ENCODE measurements at places on chromosomes 6 and 20.
A peak's percentile ranks its signal among the peaks of the same experiment; 100 is the strongest.

DNA sequence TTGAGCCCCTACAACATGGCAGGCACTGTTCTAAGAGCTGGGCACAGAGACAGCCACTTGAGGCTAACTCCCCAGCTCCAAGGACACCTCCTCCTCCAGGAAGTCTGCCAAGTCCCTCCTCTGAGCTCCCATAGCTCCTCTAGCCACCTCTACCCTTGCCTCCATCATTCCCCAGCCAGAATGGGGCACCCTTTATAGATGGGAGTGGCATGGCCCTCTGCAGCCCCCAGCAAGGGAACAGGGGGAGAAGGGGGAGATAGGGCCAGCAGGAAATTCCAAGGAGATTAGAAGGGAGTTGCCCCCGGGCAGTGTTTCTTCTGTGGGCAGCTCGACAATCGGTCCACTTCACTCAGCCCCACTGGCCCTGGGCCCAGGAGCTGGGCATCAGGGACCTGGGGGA, 19.7 kb upstream of the TLDC2 start:
- no peak overlapping the region for H3K27ac ChIP-seq
- no peak overlapping the region for H3K4me3 ChIP-seq
- no peak for DNase-seq
- H3K36me3 ChIP-seq, result peaks cover 7% of the 10 kb centered on the region
- peaks cover 69% of the 10 kb centered on the region for H3K4me1 ChIP-seq

DNA sequence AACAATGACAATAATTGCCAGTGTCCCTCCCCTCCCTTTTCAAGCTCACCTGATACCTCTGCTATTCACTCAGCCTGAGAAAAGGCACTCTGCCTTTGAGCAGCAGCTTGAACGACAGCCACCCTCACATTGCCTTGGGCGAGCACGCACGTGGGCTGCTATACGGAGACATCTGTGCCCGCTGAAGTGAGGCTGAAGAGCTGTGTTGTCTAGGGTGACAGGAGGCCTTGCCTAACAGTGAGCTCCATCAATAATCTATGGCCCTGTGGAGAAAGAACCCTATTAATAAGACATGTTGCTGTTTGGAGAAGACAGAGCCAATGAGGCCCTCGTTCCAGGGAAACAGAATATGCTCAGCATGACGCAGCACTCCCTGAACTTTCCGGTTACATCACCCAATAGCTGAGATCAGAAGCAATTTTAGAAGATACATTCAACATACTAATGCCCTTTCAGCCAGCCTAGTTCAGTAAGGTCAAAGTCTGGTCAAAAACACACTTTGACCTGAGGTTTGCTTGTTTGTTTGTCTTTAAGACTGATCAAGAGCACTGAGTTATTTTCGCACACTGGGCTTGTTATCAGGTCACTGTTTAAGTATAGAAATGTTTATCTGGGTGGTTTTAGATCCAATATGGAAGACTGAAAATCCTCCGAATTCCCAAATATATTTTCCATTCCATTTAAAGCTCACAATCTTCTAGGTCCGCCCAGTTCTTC, 30.6 kb downstream of the RBM24 start:
- no peaks in the 10 kb centered on the region for H3K4me1 ChIP-seq
- DNase-seq, result no peak

DNA sequence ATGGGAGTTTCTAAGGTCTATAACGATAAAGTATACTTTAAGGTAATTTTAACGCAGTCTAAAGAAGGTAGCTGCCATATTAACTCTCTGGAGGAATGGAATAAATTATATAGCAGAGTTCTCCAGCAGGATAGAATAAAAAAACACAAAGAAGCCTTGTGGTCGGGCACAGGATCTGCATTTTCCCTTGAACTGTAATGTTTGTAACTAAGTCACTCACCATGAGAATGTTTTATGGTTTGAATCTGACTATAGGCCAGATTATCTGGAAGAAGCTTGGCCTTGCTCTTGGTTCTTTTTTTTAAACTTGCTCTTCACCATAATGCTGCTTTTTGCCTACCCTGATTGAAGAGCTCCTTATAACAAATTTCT, 238.8 kb upstream of the NOX3 start:
- H3K36me3 ChIP-seq, result no peaks in the 10 kb centered on the region
- H3K27me3 ChIP-seq, result no peaks in the 10 kb centered on the region
- DNase-seq, result no peak
- no peaks in the 10 kb centered on the region for H3K4me1 ChIP-seq

DNA sequence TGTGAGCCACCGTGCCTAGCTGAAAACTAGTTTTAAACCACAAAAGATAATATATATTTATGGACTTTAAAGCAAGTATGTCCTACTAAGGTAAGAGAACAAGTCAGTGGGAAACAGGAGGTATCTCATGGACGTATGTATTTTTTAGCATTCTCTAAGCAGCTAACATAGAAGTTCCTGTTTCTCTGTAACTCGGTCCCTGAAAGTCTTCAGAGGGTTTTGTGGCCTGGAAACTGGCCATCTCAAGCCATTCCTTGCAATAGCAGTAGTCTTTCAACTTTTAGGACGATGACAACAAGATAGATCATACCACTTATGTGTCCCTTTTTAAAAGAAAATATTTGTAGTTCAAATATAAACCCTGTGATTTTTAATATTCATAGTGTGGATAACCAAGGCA, 95.6 kb upstream of the RALGAPA2 start:
- no peak overlapping the region for H3K27ac ChIP-seq
- no peaks in the 10 kb centered on the region for H3K36me3 ChIP-seq
- no peaks in the 10 kb centered on the region for H3K4me1 ChIP-seq
- no peak for DNase-seq
- H3K27me3 ChIP-seq, result peaks cover 2% of the 10 kb centered on the region

GRCh38 chr6:124470803-124471202, 491.4 kb upstream of the RNF217 start:
- no peak overlapping the region for H3K4me3 ChIP-seq
- H3K36me3 ChIP-seq, result no peaks in the 10 kb centered on the region
- H3K4me1 ChIP-seq, result no peaks in the 10 kb centered on the region
- H3K27me3 ChIP-seq, result no peaks in the 10 kb centered on the region
- no peak for DNase-seq

DNA sequence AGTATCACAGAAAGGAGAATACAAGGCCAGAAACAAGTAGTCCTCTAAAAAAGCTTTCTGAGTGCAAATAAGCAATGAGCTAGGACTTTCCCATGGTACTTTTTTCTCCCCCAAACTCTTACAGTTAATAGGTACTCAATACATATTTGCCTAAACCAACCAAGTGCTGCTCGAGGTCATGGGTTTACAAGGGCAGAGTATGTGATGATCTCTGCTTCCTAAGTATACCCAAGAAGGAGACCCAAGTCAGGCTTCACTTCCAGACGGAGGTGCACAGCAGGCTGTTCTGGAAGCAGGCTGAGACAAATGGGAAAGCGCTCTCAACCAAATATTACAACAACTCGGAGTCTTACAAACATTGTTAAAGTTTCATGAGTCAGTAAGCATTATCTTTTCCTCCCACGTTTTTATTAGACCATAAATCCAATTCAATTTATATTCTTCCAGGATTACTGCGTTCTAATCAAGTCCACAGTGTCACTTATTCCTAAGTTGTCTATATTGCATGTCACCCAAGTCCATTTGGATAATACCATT, 8.1 kb downstream of the FYN start:
- H3K4me1 ChIP-seq, result peaks cover 23% of the 10 kb centered on the region
- no peak for DNase-seq
- H3K4me3 ChIP-seq, result no peak overlapping the region
- H3K27ac ChIP-seq, result no peak overlapping the region

GRCh38 chr6:38638941-38639497, 710 bp downstream of the BTBD9 start:
- H3K4me1 ChIP-seq, result peaks cover 35% of the 10 kb centered on the region
- peak; percentile 56 for DNase-seq
- peaks cover 2% of the 10 kb centered on the region for H3K36me3 ChIP-seq
- peak overlapping the region; percentile 96 for H3K27ac ChIP-seq
- peak overlapping the region; percentile 89 for H3K4me3 ChIP-seq

DNA sequence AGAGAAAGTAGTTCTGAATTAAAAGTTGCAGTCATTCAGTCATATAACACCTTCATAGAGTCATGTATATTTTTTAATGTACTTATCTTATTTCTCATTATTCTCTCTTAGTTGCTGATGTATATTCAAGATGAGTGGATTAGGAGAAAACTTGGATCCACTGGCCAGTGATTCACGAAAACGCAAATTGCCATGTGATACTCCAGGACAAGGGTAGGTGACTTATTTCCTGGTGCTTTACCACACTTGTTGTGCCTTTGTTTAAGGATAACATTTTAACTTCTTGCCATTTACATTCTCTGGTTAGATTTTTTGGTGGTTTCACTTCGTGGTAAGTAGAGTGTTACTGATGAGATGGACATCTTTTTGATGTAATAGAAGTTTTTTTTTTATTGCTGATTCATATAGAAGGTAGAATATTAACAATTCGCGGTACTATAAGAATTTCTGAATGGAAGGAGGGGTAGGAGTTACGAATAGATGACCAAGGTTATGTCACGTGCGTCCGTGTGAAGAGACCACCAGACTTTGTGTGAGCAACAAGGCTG, 120.5 kb downstream of the NCOA3 start:
- H3K27me3 ChIP-seq, result no peaks in the 10 kb centered on the region
- peak overlapping the region; percentile 41 for H3K27ac ChIP-seq
- peaks cover 19% of the 10 kb centered on the region for H3K36me3 ChIP-seq
- DNase-seq, result no peak
- peaks cover 19% of the 10 kb centered on the region for H3K4me1 ChIP-seq

DNA sequence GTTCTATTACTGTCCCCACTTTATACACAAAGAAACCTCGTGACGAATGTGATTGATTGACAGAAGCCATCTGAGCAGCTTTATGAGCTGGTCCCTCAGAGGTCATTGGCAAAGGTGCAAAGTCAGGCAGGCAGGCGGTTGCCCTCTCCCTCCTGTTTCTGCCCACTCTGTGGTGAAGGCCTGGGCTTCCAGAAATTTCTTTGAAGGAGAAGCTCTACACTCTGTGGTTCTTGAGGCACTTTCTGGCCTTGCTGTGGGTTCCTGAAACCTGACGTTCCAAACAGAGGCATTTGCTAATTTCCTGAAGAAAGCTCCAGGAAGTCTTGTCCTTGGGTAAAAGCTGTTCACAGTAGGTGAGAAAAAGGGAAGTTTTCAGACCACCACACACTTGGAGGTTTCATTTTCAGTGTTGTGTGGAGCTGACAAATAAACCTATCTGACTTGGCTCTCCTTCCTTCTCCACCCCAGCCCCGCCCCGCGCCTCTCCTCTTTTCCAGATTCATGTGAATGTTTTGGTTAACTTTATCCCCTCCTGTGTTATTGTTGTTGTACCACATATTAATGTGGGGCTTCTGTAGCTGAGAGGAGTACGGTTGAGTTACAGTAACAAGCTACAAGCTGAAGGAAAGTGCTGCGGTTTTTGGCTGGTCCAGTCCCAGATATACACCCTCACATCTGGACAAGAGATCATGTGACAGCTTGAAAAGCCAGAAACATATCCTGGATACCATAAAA, 274.1 kb downstream of the CLIC5 start:
- H3K4me1 ChIP-seq, result peaks cover 23% of the 10 kb centered on the region
- no peak for DNase-seq
- peak overlapping the region; percentile 57 for H3K27ac ChIP-seq
- H3K27me3 ChIP-seq, result no peaks in the 10 kb centered on the region
- no peaks in the 10 kb centered on the region for H3K36me3 ChIP-seq
- H3K4me3 ChIP-seq, result peak overlapping the region; percentile 45

DNA sequence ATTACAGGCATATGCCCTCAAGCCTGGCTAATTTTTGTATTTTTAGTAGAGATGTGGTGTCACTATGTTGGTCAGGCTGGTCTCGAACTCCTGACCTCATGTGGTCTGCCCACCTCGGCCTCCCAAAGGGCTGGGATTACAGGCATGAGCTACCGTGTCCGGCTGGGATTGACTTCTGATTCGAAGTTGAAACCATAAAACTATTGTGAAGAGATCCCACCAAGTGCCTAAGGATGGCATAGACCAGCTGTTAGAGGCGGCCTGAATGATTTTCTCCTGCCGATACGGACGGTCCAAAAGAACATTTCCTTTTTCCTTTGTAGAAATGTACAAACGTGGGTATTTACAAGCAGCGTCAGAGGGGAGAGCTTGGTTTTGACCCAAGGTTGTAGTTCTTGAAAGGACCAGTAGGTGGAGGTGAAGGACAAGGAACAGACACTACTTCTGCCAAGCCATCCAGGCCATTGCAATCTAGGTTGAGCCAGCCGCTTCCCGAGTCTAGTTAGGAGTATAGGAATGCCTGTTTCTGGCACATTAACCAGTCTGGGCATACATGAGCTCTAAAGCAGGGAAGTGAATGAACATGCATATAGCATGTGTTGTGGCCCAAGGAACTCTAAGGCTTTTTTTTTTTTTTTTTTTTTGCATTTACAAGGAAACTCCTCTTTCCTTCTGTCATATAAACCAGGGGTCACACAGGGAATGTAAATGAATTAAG, 29.0 kb downstream of the MOCS3 start:
- H3K4me3 ChIP-seq, result no peak overlapping the region
- H3K27me3 ChIP-seq, result peaks cover 11% of the 10 kb centered on the region
- H3K36me3 ChIP-seq, result no peaks in the 10 kb centered on the region
- peak; percentile 80 for DNase-seq

DNA sequence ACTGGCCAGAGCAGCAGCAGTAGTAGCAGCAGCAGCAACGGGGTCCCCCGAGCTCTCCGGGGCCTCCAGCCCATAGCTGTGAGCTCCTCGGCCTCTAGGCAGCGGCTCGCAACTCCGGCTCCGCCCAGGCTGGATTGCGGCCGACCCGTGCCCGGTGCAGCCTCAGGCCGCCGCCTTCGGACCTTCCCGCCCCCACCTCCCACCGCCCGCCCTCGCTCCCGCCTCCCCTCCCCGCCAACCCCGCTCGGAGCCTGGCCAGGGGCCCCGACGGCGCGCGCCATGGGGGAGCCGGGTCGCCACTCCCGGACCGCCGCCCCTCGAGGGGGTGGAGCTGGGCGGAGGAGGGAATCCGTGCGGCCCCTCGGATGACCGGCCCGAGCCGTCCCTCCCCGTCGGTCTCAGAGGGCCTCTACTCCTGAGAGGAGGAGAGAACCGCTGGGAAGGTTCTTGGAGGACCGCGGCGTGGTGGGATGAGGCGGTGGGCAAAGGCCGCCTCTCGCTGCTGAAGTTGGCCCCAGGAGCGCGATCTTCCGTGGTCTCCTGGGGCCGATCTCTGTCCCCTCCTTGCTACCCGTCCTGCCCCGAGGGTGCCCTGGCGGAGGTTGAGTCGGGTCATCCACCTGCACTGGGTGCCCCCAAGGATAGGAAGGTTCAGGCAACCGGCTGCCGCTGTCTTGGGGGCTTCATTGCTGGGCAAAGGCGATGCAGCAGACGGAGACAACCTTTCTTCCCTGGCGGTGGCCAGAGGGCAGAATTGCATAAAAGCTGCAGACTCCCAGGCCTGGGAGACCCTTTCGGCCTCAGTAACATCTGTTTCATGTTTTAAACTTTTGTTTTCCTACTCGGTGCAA, at the start of gene ADAM33:
Gene ADAM33, minus strand, starts transcription at position 80 of the 851 bp plus-strand sequence. Its CDS starts 6 bp downstream, at position 74.
- DNase-seq, result no peak
- H3K27ac ChIP-seq, result no peak within 1 kb of the TSS
- H3K27me3 ChIP-seq, result peaks cover 21% of the 10 kb centered on the region
- H3K4me3 ChIP-seq, result no peak within 1 kb of the TSS
- peaks cover 5% of the 10 kb centered on the region for H3K4me1 ChIP-seq
- H3K36me3 ChIP-seq, result no peaks in the 10 kb centered on the region

GRCh38 chr6:3509336-3509735, 52.5 kb upstream of the SLC22A23 start:
- H3K27me3 ChIP-seq, result peaks cover 18% of the 10 kb centered on the region
- DNase-seq, result no peak
- H3K4me1 ChIP-seq, result no peaks in the 10 kb centered on the region
- H3K4me3 ChIP-seq, result no peak overlapping the region
- H3K36me3 ChIP-seq, result no peaks in the 10 kb centered on the region
